ENCODE measurements at places on chromosomes 11 and 22.
A peak's percentile ranks its signal among the peaks of the same experiment; 100 is the strongest.

DNA sequence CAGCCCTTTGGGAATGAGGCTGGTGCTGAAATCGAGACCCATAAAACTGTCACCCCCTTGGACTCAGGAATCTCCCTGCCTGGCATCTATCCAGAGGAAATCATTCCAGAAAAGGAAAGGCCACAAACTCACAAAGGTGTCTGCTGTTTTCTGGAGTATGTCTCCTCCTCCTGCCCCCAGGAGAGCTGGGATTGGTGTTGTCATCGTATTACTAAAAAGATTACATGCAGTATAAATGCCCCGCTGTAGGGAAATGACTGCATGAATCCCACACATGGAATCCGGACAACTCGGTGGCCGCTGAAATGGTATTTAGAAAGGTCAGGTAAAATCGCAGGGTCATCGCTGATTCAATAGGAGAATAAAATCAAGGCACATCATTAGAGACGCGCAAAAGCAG lies 18.9 kb upstream of the RFPL3 start:
- DNase-seq: no peak

DNA sequence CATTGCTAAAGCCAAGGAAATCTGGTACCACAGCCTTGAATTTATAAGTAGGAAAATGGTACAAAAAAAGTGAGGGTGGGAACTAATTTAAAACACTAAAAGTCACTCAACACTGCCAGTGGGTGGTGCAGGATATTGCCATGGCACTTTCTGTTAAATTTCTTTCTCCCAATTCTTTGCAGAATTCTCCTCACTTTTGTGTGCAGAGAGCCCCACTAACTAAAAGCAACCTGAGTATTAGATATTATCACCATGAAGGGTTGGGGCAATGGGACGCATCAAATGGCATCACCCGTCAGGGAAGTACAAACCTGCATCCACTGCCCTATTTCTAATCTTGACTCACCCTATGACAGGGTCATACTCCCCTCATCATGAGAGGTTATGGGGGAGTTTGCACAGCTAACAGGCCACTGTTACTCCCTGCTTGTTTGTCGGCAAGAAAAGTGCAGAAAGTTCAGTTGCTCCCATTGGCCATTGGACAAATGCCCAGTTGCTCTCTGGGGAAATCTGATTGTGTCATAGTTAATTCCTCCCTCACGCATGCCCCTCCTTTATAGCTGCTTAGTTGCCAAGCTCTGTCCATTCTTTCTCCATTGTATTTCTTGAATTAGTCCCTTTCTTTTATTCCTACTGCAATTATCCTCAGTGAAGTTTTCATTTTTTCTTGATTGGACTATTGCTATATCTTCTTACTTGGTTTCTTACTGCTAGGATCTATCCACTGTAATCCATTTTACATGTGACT lies 93.8 kb upstream of the BLID start:
- no peak for DNase-seq

DNA sequence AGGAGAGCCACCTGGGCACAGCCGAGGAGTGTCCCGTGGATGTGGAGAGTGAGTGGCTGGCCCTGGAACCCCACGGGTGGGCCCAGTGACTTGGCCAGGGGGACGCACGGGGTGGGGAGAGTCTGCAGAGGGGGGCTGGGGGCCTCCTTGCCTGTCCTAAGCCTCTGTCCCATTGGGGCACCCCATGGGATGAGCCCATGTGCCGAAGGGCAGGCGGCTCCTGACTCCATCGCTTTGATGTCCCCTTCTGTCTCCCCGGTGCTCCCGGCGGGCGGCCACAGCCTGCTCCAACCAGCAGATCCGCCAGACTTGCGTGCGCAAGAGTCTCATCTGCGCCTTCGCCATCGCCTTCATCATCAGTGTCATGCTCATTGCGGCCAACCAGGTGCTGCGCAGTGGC lies 9.4 kb downstream of the CABP7 start:
- no peak for DNase-seq

DNA sequence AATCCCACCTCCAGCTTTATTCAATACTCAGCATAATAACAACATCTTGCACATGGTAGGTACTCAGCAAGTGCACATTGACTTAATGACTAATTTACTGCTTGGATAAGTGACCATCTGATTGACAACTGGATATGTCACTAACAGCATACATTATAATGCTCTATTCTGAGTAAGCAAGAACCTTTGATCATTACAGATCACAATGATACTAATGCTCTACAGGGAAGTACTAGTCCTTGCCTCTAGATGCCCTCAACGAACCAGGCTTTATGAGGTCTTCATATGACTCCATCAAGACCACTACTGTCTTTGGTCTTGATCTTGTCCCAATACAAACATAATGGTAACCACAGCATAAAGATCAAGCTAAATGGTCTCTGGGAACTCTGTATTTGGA lies 167.6 kb upstream of the MTMR2 start:
- peak; percentile 17 for DNase-seq

- no peak for DNase-seq
Observed at GRCh38 chr11:119180729-119181676, 4.3 kb upstream of the NHERF4 start.

GRCh38 chr22:17980638-17981051 lies 43.7 kb downstream of the MICAL3 start:
- peak; percentile 93 for DNase-seq

GRCh38 chr11:35257281-35257680 lies 118.3 kb downstream of the CD44 start:
- no peak for DNase-seq

DNA sequence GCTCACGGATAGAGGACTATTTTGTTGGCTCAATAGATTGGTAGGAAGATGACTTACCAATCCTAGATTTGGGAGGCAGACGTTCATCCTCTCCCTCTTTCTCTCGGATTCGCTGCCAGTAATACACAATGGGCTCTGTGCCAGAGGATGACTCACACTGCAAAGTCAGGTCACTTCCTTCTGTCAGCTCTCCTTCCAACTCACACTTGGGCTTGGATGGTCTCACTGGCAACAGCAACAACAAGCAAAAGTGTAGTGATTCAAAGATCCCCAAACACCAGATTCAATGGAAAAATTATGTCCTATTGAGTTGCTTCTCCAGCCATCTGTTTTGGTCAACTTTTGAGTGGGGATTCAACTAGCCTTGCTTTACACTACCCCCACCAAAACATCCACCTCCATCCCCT lies 21.7 kb upstream of the HSPA8 start:
- DNase-seq: no peak

- DNase-seq: no peak
Observed at GRCh38 chr11:44306918-44307244, 3.1 kb downstream of the ALX4 start.

- peak; percentile 55 for DNase-seq
Observed at GRCh38 chr11:114097832-114098231, 38.3 kb downstream of the ZBTB16 start.

DNA sequence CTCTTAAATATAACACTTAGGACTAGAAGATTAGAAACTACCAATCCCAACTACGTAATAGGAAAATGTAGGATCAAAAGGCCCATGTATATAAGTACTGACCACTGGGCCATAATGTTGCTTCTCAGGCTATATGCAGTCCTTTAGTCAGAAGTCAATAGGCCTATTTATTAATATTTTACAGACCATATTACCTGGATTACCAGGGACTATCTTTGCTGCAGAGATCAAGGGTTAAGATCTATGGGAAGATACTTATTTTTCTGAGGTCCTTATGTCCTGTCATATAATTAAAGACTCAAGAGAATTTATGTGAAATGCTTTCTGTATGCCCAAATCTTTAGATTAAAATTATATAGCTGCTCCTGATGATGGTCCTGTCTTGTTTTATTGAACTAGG lies 57.2 kb downstream of the CTNND1 start:
- DNase-seq: no peak

- DNase-seq: no peak
Observed at GRCh38 chr22:44522526-44523170, 24.6 kb upstream of the RTL6 start.

GRCh38 chr11:19661827-19662226 lies 50.8 kb upstream of the NAV2 start:
- DNase-seq: no peak

DNA sequence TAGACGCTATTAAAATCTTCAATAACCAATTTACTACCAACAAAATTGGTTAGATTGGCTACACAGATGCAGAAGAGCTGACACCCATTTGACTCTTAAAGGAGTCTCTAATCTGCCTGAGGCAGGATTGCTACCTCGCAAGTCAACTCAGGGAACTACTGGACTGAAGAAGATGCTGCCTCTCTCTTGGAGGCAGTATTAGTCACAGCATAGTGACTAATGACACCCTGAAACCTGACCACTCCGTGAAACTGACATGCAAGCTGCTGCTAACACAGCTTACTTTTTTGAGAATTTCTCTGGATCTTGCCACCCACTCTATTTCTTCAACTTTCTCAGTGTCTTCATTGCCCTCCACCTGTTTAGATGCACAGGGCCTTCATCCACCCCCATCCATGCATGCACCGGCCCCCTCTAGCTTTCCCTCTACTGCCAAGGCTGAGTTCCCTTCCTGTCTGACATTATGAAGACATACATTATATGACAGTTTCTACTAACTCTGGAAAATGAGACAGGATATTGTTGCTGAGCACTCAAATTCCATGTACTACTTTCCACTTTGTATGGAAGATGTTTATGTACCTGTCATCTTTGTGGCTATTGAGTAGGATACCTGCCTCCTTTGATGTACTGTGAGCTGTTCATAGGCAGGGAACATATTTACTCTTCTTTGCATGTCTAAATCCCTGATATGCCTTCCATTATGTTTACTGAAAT lies 183.2 kb downstream of the MSANTD4 start:
- no peak for DNase-seq

GRCh38 chr11:117794772-117795629 lies 2.0 kb downstream of the DSCAML1 start:
- no peak for DNase-seq
